ENCODE measurements at places on chromosomes 6 and 20. TPM values are rescaled to one million over a fixed set of nuclear protein-coding genes. Genes with fewer than 3 reads are reported as not detected.

FAM162B gene
- total RNA-seq = 4.2 TPM

ULBP2 gene
- total RNA-seq = not detected

POU5F1 gene
- total RNA-seq = not detected

EYS gene
- not detected for total RNA-seq

Data from esophagus muscularis mucosa (tissue), 4 donors.